ENCODE measurements at places on chromosomes 3 and 15. TPM values are rescaled to one million over a fixed set of nuclear protein-coding genes. Genes with fewer than 3 reads are reported as not detected.

PLXND1 gene
- 19.6 TPM for total RNA-seq

PLSCR2 gene
- total RNA-seq: not detected

SERINC4 gene
- 0.32 TPM for total RNA-seq

OIP5 gene
- 0.58 TPM for total RNA-seq

MOBP gene
- not detected for total RNA-seq
